ENCODE measurements at places on chromosomes 3 and 15.

- no peak for DNase-seq
Observed at GRCh38 chr3:42051384-42052131, 39.6 kb upstream of the TRAK1 start.

GRCh38 chr3:134918441-134918840, 123.4 kb downstream of the EPHB1 start:
- DNase-seq, result no peak

DNA sequence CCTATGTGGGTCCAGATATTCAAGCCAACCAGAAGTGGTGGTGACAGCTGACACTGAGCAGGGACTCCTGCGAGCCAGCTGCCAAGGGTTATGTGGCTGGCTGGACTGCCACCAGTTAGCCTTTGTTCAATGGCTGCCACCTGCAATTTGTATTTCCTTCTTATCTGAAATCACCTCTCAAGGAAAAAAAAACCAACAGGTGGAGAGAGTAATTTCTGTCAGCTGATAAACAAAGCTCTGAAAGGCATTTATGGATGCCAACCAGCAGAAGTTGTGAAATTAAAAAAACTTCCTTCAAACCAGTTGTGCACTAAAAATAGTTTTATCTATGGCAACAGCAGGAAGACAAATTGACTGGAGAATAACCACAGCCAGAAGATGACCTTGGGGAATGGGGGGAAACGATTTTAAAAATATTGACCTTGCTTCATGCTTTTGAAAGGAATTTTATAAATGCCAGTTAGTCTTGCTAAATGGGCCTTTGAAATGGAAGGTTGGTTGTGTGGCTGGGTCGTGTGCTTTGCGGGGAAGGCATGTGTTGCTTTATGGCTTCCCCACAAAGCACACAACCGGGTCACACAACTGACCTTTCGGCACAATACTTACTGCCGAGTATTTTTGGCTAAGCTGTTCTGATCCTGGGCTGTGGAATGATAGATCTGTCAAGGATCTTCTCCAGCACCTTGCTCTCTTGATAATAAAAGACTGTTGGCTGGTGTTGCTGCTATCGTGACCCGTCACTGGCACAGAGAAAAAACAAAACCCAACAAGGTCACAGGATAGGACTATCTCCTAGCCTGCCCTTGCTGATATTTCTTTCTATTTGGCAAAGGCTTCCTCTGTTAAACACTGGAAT, 3.5 kb downstream of the MYZAP start:
- no peak for DNase-seq

DNA sequence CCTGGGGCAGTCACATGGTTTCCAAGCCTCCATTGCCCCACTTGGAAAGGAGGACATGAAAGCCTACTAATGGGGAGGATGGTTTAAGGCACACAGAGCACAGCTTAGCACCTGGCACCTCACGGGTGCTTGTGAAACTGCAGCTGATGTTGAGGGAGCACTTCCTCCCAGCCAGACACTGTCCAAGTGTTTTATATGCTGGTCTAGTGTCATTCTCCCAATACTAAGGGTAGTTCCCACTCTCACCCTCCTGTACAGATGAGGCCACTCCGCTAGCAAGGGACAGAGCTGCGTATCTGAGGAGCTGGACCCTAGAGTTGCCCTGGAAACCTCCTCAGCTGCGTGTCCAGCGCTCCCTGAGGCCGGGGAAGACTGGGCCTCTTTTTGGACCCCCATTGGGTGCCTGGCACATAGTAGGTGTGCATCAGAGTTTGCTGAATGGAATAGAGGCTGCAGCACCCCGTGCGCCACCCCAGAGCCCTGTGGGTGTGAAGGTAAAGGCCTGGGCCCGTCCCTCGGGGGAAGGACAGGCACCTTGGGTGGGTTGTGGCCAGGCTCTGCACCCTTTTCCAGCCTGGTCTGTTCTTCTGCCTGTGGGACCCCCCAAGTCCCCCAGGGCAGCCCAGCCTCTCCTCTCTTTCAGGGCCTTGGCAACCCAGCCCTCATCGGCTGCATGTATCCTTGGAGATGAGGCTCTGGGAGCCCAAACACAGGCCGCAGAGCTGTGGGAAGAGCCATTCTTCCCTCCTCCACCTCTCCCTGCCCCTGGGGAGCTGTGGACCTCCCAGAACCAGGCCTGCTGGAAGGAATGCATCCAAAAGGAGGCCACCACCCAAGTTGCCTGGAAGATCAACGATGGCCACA, 31.3 kb downstream of the DNASE1L3 start:
- no peak for DNase-seq

GRCh38 chr15:59306520-59307164, 66.0 kb downstream of the MYO1E start:
- no peak for DNase-seq

DNA sequence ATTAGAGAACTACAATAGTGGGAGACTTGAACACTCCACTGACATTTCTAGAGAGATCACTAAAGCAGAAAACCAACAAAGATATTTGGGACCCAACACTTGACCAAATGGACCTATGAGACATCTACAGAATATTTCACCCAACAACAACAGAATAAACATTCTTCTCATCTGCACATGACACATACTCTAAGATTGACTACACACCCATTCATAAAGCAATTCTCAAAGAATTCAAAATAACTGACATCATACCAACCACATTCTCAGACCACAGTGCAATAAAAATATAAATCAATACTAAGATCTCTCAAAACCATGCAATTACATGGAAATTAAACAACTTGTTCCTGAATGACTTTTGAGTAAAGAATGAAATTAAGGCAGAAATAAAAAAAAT, 473.7 kb downstream of the LPP start:
- DNase-seq, result no peak

GRCh38 chr15:101193120-101193644, 58.7 kb downstream of the CHSY1 start:
- no peak for DNase-seq

- DNase-seq, result no peak
Observed at GRCh38 chr3:169295126-169295525, 368.4 kb downstream of the MECOM start.

GRCh38 chr15:52527911-52528563, 643 bp downstream of the MYO5A start:
- DNase-seq, result peak; percentile 20

DNA sequence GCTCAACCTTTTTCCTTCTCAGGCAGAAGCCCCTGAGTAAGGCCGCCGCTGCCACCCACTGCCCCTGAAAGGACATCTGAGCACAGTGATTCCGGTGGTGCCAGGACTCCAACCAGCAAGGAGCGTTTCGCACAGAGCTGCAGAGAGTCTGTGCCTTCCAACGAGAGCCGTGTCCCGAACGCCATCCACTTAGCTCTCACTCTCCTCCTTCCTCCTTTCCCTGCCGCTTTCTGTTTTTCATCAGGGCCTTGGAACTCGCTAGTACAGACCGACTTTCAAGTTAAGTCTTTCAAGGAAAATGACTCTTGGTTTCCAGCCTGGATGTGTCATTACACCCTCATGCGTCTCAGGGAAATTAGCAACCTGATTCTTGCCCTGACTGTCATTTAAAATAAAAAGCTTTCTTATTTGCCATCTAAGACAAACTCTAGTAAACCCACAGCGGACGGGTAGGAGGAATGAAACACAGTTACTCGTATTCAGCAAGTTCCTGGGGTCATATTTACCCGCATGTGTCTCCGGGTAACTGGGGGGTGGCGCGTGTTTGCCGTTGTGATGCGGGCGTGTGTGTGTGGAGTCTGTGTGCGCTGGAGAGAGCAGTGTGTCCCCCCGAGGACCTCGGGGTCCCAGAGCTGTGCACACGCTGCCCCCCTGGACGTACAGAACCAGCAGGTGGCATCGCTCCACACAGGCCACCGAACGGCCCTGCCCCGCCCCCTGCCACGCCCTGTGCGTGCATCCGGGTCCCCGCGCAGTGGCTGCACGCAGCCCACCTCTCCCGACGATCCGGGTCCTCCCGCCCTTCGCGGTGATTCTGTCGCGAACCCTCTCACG, 30.4 kb upstream of the ALDH1A3 start:
- DNase-seq, result peak; percentile 31

GRCh38 chr3:186248850-186249249, 113.2 kb downstream of the DGKG start:
- no peak for DNase-seq

GRCh38 chr3:67377299-67377698, 277.1 kb downstream of the SUCLG2 start:
- DNase-seq, result no peak

DNA sequence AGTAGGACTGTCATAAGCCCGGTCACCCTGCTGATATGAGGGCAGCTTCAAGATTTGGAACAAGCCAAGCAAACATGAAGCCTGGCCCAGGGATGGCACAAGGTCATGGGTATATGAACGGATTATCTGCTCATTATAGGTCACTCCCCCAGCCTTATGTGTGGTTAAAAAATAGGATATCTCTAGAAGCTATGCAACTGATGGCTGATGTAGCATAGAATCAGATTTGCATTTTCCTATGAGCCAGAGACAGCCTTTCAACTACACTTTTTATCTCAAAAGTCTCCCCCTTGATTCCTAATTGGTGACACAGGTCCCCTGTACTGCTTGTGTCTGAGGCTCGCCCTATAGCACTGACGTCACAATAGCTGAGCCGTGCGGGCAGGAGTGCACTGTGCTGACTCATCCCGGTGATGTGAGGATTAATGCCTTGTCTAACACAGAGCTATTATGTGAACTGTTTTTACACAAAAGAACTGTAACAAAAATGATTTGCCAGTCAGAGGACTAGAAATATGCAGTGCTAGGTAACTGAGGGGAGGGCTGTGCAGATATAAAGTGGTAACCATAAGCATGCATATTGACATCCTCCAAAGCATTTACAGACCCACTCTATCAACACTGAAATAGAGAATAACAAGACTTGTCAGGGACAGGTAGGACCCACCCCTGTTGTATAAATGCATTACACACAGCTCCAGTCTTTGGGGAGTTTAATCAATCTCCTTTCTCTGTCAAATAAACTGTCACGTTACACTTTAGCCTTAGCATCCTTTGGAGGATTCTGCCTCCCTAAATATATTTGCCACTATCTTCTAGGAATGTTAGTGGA, 204.9 kb downstream of the TIGIT start:
- DNase-seq, result no peak

DNA sequence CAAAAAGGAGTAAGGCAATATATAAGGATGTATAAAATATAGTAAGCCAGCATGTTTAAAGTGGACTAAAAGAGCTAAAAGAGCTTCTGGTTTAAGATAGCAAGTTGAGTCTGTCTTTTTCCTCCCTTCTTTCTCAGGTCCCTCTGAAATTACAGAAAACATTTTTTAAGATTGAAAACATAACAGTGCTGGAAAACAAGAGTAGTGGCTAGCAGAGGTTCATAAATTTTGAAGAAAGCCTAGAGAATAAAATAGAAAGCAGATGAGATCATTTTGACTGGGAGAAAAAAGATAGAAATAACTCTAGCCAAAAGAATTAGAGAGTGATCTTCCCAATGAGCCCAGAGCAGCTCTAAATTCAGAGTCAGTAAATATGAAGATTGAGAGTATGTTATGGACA, 41.9 kb downstream of the ATP8B4 start:
- no peak for DNase-seq

DNA sequence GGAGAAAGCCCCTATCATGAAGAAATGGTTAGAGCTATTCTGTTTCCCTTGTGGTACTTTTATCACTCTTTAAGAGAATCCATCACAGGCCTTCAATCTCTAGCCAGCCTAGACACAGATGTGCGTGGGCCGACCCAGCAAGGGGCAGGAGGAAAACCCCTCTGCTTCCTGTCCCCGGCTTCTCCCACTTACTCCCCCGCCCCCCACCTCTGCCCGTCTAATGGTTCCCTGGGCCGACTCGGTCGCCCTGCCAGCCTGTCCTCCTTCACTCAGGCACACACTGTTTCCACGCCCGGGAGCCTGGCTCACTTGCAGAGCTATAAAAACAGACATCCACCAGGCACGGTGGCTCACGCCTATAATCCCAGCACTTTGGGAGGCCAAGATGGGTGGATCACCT, 58.3 kb upstream of the TFRC start:
- no peak for DNase-seq

Measured in activated CD8-positive, alpha-beta memory T cell treated with anti-CD3 and anti-CD28 coated beads for 4 hours (primary cell).